ENCODE measurements at places on chromosomes 13 and 19. TPM values are rescaled to one million over a fixed set of nuclear protein-coding genes. Genes with fewer than 3 reads are reported as not detected.

The DHDH gene
- total RNA-seq = not detected

The MEIS3 gene
- total RNA-seq = 99.3 TPM

The FLT1 gene
- total RNA-seq = 6.2 TPM

The TMC4 gene
- not detected for total RNA-seq

The ZNF701 gene
- total RNA-seq = 16.7 TPM

The CGB1 gene
- total RNA-seq = not detected

The ZNF729 gene
- total RNA-seq = under 0.01 TPM

The GAPDHS gene
- total RNA-seq = not detected

The NLRP7 gene
- total RNA-seq = 0.22 TPM

The SRRM5 gene
- not detected for total RNA-seq

The ITGBL1 gene
- total RNA-seq = 56.5 TPM

The KIR2DL4 gene
- total RNA-seq = not detected

The LCP1 gene
- 2.7 TPM for total RNA-seq

The ZNF211 gene
- total RNA-seq = 6.7 TPM

The ZNF415 gene
- total RNA-seq = 6.1 TPM

The OR4F17 gene
- not detected for total RNA-seq

The TMEM238 gene
- 0.33 TPM for total RNA-seq

The PSG6 gene
- total RNA-seq = not detected

The NFKBIB gene
- 11.2 TPM for total RNA-seq

The IRGC gene
- total RNA-seq = not detected

The PSPN gene
- 0.87 TPM for total RNA-seq

The TYROBP gene
- total RNA-seq = not detected

The FAM83E gene
- total RNA-seq = 0.77 TPM

The FFAR2 gene
- not detected for total RNA-seq

The ZNF468 gene
- total RNA-seq = 29.2 TPM

The EFNA2 gene
- total RNA-seq = not detected

The PNMA8B gene
- total RNA-seq = 0.44 TPM

The ZNF793 gene
- total RNA-seq = 1.4 TPM

The CCDC194 gene
- not detected for total RNA-seq

The FCER2 gene
- total RNA-seq = not detected

The GRK1 gene
- not detected for total RNA-seq

The SIGLECL1 gene
- not detected for total RNA-seq

The HCN2 gene
- total RNA-seq = 0.25 TPM

The CEACAM8 gene
- not detected for total RNA-seq

The ZFP82 gene
- 6.4 TPM for total RNA-seq

The FAAP24 gene
- 1.9 TPM for total RNA-seq

The POSTN gene
- total RNA-seq = 13.1 TPM

The ATP7B gene
- total RNA-seq = 2.3 TPM

The GIPC1 gene
- total RNA-seq = 189 TPM

The CFAP97D2 gene
- not detected for total RNA-seq

The ZNF557 gene
- 20.2 TPM for total RNA-seq

The PSG11 gene
- total RNA-seq = not detected

The ZNF714 gene
- 13.2 TPM for total RNA-seq

The PBX4 gene
- total RNA-seq = 1.9 TPM

The ADAMTSL5 gene
- 3.1 TPM for total RNA-seq

The VAV1 gene
- total RNA-seq = not detected

The PABPC3 gene
- 0.11 TPM for total RNA-seq
